ENCODE measurements at places on chromosomes 16 and 17.

GRCh38 chr16:89111263-89111662, 17.6 kb downstream of the ACSF3 start:
- no peak for DNase-seq

GRCh38 chr17:37187262-37187661, 188.5 kb upstream of the C17orf78 start:
- no peak for DNase-seq

DNA sequence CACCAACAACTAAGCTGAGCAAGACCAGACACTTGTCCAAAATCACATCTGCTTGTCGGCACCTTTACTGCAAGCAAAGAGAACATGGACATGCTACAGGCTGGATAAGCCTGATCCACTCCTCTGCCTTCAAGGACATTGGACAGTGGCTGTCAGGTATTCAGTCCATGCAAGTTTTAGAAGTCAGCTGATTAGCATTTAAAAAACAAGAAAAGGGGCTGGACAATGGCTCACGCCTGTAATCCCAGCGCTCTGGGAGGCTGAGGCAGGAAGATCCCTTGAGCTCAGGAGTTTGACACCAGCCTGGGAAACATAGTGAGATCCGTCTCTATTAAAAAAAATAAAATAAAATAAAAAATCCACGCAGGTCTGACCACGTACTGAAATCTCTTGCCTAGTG, 20.3 kb downstream of the PARN start:
- no peak for DNase-seq

DNA sequence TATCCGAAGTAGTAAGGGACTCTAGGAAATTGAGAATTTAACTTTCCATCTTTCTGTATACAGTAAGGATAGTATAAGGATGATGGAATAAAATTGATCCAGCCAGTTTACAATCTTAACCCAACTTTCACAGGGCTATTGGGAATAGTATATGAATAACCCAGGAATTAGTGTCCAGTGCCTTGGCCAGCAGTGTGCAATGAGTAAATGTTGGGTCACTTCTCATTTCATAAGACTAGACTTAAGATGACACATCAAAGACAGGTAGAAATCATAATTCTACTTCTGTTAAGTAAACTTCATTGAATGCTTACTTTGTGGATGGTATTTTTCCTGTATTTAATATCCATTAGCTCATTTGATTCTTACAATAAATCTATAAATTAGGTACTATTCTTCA, 949.6 kb upstream of the GOT2 start:
- no peak for DNase-seq

DNA sequence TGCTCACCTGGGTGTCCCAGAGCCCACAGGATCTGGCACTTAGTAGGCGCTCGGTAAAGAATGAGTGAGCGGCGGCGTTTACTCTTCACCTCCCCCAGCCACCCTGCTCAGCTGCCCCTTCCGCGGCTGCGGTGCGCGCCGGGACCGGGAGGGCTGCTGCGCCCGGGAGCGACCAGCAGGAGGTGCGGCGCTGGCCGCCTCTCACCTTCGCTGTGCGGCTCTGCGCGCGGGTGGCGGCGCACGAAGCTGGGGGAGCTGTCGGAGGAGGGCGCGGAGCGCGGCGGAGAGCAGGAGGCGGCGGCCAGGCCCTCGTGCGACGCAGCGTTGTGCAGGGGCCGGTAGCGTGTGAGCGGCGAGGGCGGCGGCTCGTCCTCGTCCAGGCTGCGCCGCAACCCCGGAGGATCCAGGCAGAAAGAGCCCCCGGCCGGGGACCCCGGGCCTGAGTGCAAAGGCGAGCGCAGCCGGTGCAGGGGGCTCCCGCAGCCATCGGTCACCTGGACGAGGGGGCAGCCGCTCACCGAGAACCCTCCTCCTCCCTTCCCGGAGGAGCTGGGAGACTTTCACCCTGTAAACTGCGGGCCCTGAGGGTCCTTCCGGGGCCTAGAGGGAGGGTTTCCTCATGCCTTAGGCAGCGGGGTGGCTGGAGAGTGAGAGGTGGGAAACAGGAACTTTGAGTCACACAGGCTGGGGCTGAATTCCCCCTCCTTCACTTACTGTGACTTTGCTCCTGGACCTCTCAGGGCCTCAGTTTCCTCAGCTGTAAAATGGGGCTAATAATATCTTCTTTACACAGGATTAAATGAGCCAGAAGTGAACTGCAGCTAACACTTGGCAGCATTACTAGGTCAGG, 12.5 kb downstream of the SAMD14 start:
- peak; percentile 66 for DNase-seq

DNA sequence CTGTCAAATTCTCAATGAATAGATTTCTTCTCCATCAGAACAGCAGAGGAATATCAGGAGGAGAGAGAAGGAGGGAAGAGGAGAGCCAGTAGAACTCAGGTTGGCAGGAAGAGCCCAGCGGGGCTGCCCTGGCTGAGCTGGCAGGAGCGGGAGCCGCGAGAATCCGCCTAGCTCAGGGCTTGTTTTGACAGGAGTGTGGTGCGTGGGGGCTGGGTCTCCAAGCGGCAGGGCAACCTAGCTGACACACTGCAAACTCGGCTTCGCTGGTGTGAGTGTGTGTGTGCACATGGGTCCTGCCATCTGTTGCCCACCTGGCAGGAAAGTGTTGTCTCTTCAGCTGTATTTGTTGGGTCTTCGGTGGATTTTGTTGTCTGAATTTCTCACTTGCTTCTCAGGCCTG, 27.9 kb upstream of the BCAR1 start:
- no peak for DNase-seq

GRCh38 chr16:2799205-2799858, 1.1 kb downstream of the PRSS41 start:
- no peak for DNase-seq

DNA sequence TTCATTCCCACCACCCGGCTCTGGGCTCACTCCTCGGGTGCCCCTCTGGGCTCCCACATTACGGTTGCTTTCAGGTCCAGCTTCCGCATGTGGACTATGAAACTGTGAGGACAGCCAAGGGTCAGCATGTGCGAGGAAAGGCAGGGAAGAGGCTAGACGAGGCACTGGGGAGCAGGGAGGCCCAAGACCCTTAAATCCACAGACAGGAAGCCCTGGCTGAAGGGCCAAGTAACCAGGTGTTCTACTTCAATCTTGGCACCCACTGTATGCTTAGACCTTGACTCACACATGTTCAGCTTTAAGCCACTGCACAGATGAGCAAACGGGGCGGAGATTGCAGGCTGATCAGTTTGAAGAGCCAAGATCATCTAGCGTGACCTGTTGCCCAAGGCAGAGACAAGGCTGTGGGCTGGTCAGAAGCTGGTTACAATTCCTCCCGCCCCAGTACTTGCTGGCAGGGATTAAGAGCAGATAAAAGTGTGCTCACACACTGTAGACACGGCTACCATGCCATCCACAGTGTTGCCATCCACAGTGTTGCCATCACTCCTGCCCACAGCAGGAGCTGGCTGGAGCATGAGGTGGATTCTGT, at the start of gene CES4A:
TSS of gene CES4A (plus strand) at position 393 of the 592 bp plus-strand sequence. CDS start at position 577, 184 bp downstream.
- no peak for DNase-seq

GRCh38 chr16:66164581-66165247, 201.8 kb upstream of the CDH5 start:
- DNase-seq, result no peak

DNA sequence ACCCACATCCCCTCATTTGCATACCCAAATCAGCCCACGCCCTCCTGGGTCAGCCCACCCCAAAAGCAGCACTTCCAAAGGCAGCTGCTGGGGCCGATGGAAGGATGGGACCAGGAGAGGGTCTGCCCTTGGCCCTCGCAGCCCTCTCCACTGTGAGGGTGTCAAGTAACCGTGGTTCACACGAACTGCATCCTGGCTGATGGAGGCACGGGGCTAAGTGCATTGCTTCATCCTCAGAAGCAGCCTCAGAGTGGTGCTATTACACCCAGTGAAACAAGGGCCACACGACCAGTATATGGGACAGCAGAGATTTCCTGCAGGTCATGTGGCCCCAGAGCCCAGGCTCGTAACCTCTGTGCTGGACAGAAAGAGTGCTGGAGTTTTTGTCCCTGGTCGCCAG, 13.2 kb upstream of the ATP2A3 start:
- no peak for DNase-seq

- DNase-seq, result no peak
Measured at GRCh38 chr17:9594065-9594464, 17.6 kb downstream of the CFAP52 start.

- no peak for DNase-seq
Measured at GRCh38 chr16:68400924-68401460, 47.3 kb downstream of the SMPD3 start.

- no peak for DNase-seq
Measured at GRCh38 chr17:76951375-76951905, 83.2 kb downstream of the MGAT5B start.

- peak; percentile 86 for DNase-seq
Measured at GRCh38 chr16:67236563-67237395, 9.8 kb downstream of the TMEM208 start.

DNA sequence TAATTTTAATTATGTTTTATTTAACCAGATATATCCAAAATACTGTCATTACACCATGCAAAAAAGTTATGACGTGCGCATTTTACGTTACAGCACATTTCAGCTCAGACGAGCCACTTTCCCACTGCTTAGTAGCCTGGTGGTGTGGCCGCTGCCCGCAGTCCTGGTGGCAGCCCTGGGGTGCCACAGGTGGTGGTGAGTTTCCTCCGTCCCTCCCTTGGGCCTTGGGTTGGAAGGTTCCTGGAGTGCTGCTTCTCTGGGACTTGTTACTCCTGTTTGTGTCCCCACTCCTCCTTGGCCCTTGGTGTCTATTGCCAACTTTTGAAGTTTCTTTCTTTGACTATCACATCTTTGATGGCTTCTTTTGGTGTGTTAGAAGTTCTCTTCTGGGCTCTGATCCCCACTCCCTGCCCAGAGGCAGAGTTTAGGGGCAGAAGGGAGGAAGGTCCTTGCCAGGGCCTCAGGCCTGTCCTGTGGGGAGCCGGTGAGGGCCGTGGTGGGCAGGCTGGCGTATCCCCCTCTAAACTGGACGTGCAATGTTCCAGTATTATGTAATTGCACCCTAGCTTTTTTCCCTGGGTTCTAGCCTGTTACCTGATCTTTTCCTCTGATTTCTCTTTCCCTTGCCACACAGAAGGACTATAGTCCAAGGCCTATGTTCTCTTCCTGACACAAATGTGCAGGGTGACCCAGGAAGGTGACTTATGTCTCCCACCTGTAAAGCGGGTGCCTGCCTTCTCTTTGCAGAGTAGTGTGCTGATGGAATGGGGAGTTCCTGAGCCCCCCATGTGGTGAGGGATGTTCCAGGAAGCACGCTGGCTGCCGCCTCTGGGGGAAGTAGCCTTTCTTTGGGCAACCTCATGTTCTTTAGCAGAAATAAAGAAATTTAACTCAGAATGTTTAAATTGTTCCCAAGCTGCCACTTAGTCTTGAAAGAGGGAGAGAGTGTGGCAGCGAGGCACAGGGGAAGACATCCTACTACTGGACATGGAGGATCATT, 8.4 kb downstream of the MPRIP start:
- DNase-seq, result no peak

DNA sequence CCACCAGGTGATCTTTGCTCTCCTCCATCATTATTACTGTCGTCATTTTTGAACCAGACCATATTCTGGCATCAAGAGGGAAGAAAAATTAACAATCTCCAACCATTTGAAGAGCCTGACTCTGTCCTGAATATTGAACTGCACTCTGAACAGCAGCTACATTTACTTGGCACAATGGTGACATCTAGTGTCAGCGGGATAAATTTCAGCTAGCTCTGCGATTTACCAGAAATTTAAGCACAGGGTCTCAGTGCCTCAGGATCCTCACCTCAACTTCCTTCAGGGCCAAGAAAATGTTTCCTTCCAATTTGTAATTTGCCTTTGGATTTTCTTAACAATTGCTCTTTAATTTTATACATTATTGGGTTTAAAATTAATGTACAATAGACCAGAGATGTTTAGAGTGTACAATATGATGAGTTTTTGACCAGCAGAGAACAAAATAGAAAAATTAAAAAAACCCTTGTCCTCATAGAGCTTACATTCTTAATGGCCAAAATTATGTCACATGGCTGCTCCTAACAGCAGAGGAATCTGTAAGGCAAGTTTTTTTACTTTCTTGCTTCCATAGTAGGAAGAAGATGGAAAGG, 10.7 kb upstream of the ZNF19 start:
- DNase-seq, result peak; percentile 66

- no peak for DNase-seq
Measured at GRCh38 chr17:32318071-32318470, 23.9 kb downstream of the C17orf75 start.
